ENCODE measurements at places on chromosomes 12 and 14. TPM values are rescaled to one million over a fixed set of nuclear protein-coding genes. Genes with fewer than 3 reads are reported as not detected.
A peak's percentile ranks its signal among the peaks of the same experiment; 100 is the strongest.

REP15 gene
- total RNA-seq, result 4.5 TPM

GRCh38 chr14:72892879-72893635 is 844 bp downstream of the DPF3 start:
- H3K36me3 ChIP-seq, result no peaks in the 10 kb centered on the region
- peak overlapping the region; percentile 90 for H3K4me3 ChIP-seq
- H3K27ac ChIP-seq, result no peak overlapping the region
- H3K4me1 ChIP-seq, result peaks cover 22% of the 10 kb centered on the region
- DNase-seq, result peak; percentile 67
- peaks cover 50% of the 10 kb centered on the region for H3K27me3 ChIP-seq

DNA sequence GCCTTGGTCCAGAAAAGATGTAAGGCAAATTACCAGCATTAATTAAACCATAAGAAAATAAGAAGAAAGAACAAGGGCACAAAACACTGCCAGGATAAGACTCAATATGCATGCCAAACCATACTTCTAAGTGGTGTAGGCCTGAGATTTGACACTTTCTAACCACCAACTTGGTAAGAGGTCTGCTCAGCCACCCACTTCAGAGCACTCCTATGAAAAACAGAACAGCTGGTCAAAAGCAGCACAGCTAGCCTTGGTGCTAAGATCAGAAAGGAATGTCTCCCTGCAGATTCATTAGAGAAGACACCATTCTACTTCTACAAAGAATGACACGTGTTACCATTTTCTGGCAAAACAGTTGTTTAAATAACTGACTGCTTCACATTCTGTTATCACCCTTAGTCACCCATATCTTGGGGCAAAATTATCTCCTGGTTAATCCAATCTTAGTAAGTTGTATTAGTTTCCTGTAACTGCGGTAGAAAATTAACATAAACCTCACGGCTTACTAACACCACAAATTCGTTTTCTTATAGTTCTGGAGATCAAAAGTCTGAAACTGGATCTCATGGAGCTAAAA is 13.2 kb downstream of the RPS6KA5 start:
- no peaks in the 10 kb centered on the region for H3K36me3 ChIP-seq
- DNase-seq, result no peak
- H3K4me3 ChIP-seq, result no peak overlapping the region
- H3K27ac ChIP-seq, result no peak overlapping the region

GRCh38 chr14:22517117-22517720 is 71.8 kb downstream of the DAD1 start:
- no peaks in the 10 kb centered on the region for H3K27me3 ChIP-seq
- DNase-seq, result no peak
- H3K36me3 ChIP-seq, result no peaks in the 10 kb centered on the region
- no peak overlapping the region for H3K27ac ChIP-seq
- peaks cover 5% of the 10 kb centered on the region for H3K4me1 ChIP-seq
- no peak overlapping the region for H3K4me3 ChIP-seq

DNA sequence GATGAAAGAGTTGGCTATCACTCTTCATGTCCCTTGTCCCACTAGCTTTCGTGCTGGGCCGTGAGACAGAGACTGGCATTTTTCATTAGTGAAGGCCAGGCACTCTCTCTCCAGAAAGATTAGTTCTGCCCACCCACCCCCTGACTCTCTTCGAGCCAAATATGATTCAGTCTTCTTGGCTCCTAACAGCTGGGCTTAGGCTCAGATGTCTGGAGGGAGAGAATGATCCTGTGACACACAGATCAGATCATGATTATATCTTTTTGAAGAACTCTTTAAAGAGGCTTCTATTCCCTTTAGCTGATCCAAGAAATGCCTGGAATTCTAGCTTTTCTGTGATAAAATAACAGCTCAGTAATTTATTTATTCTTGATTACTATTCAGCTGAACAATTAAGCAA is 5.2 kb upstream of the GNG2 start:
- DNase-seq, result no peak
- H3K27me3 ChIP-seq, result no peaks in the 10 kb centered on the region
- H3K4me1 ChIP-seq, result no peaks in the 10 kb centered on the region
- H3K36me3 ChIP-seq, result no peaks in the 10 kb centered on the region
- no peak overlapping the region for H3K27ac ChIP-seq
- H3K4me3 ChIP-seq, result no peak overlapping the region

DNA sequence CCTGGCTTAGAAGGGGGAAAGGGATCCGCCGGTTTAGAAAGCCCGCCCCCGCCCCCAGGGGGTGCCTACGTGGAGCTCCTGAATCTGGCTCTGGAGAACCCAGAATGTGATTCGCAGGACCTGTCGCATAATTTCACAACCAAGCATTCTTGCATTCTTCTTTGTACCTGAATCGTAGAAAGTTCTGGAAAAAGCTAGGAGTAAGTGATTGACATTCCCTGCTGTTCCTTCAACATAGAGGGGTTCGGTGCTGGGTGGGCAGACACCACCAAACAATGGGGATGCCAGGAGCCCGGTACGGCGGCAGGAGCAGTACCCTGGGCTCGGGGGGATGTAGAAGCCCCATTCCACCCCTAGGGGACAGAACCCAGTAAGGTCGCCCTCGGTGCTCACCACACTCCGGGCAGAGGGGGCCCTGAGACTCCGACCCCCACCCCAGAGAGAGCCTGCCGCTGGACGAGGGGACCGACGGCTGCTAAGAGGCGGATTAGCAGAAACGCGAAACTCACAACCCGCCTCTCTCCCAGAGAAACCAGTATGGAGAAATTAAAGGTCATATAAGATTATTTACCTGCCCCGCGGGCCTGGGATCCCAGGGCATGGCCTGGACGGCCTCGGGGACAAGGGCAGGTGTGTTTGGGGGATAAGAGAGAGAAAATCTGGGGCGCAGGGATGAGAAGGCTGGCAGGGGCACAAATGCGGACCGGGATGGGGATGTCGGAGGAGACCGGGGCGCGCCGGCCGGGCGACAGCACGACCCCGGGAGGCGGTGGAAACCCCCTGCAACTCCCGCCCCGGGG is 520 bp downstream of the CSRP2 start:
- H3K27ac ChIP-seq, result peak overlapping the region; percentile 90
- peak overlapping the region; percentile 75 for H3K4me3 ChIP-seq
- no peaks in the 10 kb centered on the region for H3K4me1 ChIP-seq
- H3K36me3 ChIP-seq, result no peaks in the 10 kb centered on the region

SLCO1B1 gene
- total RNA-seq, result not detected

DNA sequence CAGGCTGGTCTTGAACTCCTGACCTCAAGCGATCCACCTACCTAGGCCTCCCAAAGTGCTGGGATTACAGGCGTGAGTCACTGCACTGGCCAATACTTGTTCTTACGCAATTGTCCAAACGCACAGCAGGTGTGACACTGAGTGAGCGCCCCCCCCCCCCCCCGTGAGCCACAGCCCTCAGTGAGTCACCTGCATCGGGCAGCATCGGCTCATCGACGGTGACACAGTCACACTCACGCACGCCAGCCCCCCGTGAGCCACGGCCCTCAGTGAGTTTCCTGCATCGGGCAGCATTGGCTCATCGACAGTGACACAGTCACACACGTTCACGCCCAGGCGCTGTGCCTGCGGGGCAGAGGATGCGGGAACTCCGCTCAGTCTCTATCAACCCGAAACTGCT is 42.5 kb downstream of the GALNT9 start:
- peaks cover 3% of the 10 kb centered on the region for H3K4me1 ChIP-seq
- H3K4me3 ChIP-seq, result no peak overlapping the region
- DNase-seq, result no peak

DNA sequence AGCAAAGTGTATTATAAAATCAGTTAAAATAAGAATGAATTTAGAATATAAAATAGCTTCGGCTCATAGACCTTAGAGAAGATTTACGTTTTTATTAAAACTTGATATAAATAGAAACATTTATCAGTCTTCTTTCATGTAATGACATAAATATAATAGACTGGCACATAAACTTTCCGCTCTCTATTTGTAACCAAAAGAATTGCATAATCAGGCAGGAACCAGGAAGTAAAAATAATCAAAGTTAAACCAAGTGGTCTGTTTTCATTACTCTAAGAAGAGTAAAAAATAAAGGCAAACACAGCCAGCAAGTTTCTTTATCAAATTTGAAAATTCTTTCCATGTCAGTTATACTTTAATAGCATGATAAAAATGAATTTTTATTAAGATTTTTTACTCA is 46.3 kb upstream of the ATP2A2 start:
- no peaks in the 10 kb centered on the region for H3K36me3 ChIP-seq
- H3K4me1 ChIP-seq, result peaks cover 19% of the 10 kb centered on the region
- no peaks in the 10 kb centered on the region for H3K27me3 ChIP-seq
- peak overlapping the region; percentile 58 for H3K27ac ChIP-seq

SMIM41 gene
- total RNA-seq, result 6.1 TPM
